Frontal cortex (tissue), 4 donors: ENCODE measurements at places on chromosomes 12 and 14. TPM values are rescaled to one million over a fixed set of nuclear protein-coding genes. Genes with fewer than 3 reads are reported as not detected.

- DNase-seq, result no peak
These were observed 36.9 kb upstream of the SINHCAF start for GRCh38 chr12:31362759-31363415.

DNA sequence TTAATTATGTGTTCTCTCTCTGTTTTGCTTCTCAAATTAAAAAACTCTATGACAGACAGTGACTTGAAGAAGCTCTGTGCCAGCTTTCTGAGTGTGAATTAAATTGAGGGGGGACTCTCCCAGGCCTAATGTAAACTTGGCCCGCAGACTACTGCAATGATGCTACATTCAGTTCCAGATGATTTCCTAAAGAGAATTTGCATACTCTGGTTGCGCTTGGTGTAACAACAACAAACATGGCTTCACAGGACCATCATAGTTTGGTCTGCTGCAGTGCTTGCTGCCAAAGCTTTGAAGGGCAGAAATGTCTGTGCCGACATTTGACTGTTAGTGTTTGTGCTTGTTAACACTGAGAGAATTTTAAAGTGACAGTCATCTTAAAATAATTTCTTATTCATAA is 25.0 kb downstream of the CFAP54 start:
- DNase-seq, result no peak

DNA sequence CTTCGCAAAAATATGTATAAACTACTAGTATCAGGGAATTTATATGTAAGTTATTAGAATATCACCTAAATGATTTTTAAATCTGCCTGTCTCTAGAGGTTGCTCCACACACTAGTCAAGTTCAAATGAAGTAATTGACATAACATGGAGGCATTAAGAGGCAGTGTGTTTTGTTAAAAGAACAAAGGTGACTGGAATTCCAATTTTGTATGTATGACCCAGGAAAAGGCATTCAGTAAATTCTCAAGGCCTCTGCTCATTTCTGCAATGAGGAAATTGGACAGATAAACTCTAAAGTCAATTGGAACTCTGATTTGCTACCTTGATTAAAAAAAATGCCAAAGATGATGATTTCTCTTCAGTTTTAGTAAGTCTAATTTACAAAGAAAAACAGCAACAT is 117.1 kb downstream of the NAV3 start:
- no peak for DNase-seq

GRCh38 chr12:6641131-6641530 is 5.4 kb upstream of the LPAR5 start:
- no peak for DNase-seq

DNA sequence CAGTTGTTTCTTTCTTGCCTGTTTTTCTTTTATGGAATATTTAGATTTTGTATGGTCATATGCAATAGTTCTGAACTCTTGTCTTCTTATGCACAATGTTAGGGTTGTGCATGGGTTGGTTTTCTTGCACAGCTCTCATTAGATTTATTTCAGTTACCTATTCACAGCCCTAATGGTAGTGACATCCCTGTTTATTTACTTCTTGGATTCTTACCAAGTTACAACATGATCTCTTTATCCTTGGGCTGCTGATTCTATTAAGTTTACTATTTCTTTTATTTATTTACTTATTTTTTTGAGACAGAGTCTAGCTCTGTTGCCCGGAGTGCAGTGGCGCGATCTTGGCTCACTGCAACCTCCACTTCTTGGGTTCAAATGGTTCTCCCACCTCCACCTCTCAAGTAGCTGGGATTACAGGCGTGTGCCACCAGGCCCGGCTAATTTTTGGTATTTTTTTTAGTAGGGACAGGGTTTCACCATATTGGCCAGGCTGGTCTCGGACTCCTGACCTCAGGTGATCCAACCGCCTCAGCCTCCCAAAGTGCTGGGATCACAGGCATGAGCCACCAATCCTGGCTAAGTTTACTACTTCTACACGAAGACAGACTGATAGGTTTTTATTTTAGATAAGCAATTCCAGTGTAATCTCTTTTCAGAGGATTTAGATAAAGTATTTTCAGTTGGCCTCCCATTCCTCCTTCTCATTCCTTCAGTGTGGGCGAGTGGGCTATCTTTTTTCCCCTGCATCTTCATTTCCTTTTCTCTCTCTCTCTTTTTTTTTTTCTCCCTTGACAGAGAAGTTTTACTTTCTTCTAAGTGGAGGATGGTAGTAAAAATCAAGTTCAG is 395.1 kb upstream of the RGS6 start:
- no peak for DNase-seq

DNA sequence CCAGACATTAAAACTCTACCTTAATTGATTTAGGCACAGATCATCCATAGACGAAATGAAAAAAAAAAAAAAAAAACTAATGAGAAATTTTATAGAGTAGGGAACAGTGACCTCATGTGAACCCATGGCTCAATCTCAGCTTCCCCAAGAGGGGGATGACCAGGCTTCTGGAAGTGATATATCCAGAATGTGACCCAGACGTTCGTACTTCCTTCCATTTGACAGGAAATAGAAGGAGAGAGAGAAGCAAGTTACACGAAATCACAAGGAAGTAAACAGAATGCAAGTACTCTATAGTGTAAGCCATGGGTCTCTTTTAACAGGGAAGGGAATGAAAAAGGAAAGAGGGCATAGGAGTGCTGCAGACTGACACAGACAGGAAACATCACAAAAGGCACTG is 10.1 kb downstream of the FOXN3 start:
- DNase-seq, result no peak

- DNase-seq, result no peak
These were observed 962.9 kb downstream of the VRK1 start for GRCh38 chr14:97760050-97760449.

- no peak for DNase-seq
These were observed 69.8 kb upstream of the IFNG-AS1 start for GRCh38 chr12:67919406-67919805.

GRCh38 chr12:10959804-10960203 is 20.7 kb upstream of the TAS2R14 start:
- DNase-seq, result no peak

DNA sequence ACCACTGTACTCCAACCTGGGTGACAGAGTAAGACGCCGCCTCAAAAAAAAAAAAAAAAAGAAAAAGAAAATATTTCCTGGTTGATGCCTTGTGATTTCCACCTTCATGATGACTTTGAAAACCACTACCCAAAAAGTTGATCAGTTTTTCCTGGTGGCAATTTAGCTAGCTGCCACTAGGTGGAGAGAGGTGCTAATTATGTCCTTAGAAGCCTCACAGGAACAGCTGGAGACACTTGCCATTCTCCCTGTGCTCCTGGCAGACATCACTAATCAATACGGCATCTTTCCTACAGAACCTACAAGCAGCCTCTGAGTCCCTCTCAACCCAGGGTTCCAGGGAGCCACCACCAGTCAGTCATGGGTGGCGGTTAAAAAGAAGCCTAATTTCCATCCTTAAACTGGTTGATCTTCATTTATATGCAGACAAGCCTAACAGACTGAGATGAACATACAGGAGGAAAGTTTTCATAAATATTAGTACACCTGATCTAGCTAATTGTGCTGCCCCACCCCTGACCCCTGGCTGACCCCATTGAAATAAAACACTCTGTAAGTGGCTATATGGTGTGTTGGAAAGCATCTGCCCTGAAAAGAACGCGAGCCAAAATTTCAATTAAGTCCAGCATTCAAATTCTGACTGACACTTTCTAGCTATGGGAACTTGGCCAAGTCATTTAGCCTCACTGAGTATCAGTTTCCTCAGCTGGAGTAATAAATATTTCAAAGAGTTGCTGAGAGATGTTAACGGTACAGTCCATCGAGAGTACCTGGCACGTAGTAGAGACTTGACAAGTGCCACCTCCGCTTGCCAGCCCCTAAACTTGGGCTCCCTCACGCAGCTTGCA is 6.2 kb upstream of the OAS1 start:
- peak; percentile 35 for DNase-seq

DNA sequence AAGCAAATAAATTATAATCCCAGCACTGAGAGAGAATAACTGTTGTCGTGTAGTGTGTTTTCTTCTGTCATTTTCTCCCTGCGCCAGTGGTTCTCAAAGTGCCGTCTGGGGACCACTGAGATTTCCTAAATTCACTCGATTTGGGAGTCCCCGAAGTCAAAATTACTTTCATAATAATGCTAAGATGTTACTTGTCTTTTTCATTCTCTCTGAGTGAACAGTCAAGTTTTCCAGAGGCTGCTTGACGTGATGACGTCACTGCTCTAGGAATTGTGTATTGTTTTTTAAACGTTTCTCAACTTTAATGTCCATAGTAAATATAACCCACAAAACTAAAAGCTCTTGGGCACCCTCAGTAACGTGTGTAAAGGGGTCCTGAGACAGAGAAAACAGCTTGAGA is 796 bp upstream of the POP5 start:
- no peak for DNase-seq

DNA sequence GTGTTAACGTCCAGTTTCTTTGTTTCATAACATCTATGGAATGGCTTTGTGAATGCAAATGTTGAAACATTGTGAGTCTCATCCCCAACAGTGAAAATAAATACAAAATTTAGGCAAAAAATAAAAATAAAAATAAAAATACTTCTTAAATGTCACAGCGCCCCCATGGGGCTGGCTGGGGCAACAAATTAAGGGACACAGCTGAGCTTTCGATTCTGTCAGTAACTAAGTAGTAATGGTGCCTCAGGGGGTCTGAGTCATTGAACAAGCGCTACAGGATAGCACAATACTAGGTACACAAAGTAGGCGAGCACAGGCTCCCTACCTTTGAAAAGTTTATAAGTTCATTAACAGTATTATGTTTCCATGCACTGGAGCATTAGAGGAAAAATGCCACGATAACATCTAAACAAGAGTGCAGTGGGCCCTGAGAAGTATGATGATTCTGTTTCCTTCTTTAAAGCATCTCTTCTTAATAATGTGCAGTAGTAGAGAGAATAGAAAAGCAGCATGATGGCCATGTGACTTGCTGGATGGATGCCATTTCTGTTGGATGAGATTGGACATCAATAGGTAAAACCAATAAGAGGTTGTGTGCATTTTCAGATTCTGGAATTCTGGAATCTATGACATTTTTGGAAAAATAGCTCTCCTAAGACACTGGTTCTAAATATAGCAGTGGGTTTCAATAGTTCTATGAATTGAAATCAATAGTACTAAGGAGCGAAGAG is 667.2 kb downstream of the DIO2 start:
- no peak for DNase-seq

DNA sequence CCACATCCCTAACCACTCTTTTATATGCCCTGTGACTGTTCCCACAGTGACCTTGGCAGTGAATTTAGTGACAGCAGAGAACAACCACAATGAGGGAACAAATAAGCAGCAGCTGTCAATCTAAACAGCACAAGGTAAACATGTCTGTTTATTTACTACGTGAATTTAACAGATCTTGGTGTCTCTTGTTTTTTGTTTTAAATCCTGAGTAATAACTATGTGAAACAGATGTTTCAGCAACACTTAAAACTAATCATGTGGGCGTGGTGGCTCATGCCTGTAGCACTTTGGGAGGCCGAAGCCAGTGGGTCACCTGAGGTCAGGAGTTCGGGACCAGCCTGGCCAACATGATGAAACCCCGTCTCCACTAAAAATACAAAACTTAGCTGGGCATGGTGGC is 17.0 kb upstream of the CFAP54 start:
- DNase-seq, result no peak

DNA sequence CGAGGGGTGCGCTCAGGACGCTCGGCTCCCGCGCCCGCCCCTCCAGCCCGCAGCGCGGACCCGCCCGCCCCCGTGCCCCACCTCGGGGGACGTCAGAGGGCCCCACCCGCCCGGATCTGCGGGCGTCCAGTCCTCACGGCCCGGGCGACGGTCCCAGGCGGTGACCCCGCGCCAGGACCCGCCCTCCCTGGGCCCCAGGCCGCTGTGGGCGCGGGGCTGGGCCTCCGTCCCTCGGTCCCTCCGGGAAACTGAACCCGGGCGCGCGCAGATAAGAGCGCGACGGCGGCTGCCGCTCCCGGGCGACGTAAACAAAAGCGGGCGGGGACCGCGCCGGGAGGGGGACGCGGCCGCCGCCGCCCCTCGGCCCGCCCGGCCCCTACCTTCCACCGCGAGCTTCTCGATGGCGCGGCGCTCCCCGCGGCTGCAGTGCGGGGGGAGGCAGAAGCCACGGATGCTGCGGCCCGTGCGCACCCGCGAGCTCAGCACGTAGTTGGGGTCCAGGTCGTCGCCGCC is 1.1 kb downstream of the CKB start:
- DNase-seq, result peak; percentile 64

ARF6 gene
- 59.1 TPM for total RNA-seq

NUBPL gene
- 15.1 TPM for total RNA-seq

DIO2 gene
- total RNA-seq, result 21.2 TPM

CDH24 gene
- total RNA-seq, result 9.4 TPM

RPS6KL1 gene
- 23.6 TPM for total RNA-seq
